ENCODE measurements at places on chromosomes 4 and X. TPM values are rescaled to one million over a fixed set of nuclear protein-coding genes. Genes with fewer than 3 reads are reported as not detected.

Gene TLR6
- 2.7 TPM for total RNA-seq

Gene FAAH2
- total RNA-seq: 11.1 TPM

Gene DCLK2
- total RNA-seq: 3.0 TPM

Gene C4orf50
- total RNA-seq: 0.09 TPM

Gene UGT2B15
- total RNA-seq: 42.9 TPM

Gene CENPU
- 11.8 TPM for total RNA-seq

GRCh38 chr4:113820108-113820507 lies 58.6 kb upstream of the CAMK2D start:
- no peak for DNase-seq

- DNase-seq: no peak
These were observed 43.8 kb upstream of the LAS1L start for GRCh38 chrX:65578346-65578745.

GRCh38 chr4:95232358-95233156 lies 316.2 kb downstream of the UNC5C start:
- DNase-seq: no peak

GRCh38 chr4:124426279-124426678 lies 286.3 kb downstream of the ANKRD50 start:
- no peak for DNase-seq

DNA sequence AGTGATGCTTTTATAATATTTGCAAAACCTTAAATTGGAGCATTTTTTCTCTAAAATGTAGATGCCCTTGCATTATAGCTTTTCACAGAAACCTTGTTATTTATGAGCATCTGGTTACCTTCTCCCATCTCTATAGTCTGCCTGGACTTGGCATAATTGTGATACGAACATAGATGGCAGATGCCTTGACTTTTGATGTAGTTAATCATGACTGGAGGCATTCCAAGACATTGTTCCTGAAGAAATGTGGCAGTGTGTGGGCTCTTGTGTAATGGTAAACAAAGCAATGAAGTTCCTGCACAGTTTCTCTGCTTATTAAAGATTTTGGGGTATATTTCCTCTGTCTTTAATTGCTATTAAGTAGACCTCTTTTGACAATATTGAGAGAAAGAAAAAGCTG lies 500.1 kb downstream of the PCDH19 start:
- no peak for DNase-seq

GRCh38 chrX:7086384-7086783 lies 61.1 kb upstream of the STS start:
- DNase-seq: no peak

DNA sequence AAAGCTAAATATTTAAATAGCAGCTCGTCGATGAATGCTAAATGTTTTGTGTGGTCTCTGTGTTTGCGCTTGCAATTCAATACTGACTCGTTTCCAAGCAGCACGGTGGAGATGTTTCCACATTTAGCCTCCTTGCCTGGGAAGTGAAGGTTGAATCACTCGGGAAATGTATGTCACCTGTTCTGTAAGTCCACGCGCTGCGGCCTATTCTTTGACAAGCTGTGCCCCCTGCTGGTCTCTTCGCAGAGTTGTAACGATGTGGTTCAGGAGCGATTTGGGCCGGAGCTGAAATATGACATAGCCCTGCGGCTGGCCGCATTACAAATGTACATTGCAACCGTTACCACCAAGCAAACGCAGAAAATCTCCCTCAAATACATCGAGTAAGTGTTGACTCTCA lies 89.6 kb upstream of the PRPS2 start:
- DNase-seq: peak; percentile 30

DNA sequence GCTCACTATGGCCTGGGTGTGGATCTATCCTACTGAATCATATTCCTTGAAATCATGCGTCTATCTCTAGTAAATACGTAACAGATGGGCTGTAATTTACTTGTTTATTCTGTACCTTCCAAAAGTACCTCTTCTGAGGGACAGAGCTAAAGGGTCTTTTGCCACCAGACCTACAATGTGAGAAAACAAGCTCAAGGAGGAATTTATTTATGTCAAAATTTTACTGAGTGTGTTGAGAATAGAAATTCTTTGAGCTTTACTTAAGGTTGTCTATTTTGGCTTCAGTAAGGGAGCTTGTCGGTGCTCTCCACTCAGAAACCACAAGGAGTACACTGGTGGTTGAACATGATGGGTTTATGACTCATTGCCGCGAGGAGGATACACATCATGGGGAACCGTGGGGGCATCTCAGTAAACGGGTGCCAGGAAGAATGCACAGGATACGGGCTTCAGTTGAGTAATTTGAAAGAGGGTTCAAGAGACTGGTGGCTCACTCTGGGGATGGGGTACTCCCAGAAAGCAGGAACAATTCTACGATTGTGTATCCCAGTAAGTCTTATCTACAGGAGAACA lies 3.0 kb downstream of the ANK2 start:
- no peak for DNase-seq

All from left colon (tissue), 2 donors.